ENCODE measurements at places on chromosomes 7 and 10.
A peak's percentile ranks its signal among the peaks of the same experiment; 100 is the strongest.

GRCh38 chr10:132096223-132096622 is 30.5 kb downstream of the JAKMIP3 start:
- no peak for DNase-seq

DNA sequence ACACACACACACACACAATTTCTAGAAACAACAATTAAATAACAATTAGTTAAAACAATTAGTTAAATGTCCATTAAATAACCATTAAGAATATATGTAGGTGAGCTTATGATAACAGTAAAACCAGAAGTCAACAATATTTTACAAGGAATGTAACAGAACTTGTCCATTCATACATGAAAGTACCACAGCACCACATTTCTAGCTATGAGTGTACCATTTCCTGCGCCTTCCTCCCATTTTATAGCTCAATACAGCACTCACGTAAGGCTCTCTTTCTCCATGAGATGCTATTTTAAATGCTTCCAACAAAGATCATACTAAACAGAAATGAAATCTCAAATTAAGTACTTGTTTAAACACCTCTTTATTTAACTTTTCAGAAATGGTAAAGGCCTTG is 367.3 kb upstream of the ZWINT start:
- DNase-seq: no peak

DNA sequence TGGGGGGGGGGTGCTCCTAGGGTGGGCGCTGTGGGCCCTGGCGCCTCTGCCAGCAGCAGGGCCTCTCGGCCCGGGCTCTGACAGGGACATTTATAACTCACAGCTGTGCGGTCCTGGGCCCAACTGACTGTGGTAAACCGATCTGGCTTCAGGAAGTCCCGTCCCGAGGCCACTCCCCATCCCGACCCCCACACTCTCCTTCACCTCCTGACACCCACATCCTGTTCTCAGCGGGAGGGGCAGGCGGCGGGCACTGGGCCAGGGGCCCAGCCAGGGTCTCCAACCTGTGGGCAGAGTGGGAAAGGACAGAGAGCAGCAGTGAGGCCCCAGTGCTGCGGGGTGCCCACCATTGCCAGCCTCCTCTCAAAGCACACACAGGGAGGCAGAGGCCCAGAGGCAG is 69.1 kb downstream of the ZMIZ1 start:
- DNase-seq: no peak

GRCh38 chr10:12606461-12606860 is 257.1 kb downstream of the CAMK1D start:
- no peak for DNase-seq

GRCh38 chr10:124587811-124588211 is 126.2 kb downstream of the LHPP start:
- no peak for DNase-seq

GRCh38 chr10:116909307-116909706 is 60.0 kb downstream of the ENO4 start:
- DNase-seq: no peak

DNA sequence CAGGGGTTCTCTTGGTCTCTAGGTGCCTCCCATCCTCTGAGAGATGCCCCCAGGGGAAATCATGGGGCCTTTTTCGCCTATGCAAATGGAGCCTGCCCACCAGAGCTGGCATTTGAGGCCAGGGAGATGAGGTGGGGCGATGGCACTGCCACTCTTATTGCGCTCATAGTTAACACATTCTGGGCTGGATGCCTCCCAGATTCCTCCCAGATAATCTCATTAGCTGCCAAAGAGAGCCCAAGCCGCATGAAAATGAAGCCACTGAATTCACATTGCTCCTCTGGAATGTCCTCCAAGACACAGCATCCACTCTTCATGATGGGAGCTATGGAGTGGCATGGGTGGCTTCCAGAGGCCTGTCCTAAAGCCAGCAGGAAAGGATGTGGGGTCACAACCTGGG is 61.0 kb downstream of the GOLGA7B start:
- DNase-seq: no peak

DNA sequence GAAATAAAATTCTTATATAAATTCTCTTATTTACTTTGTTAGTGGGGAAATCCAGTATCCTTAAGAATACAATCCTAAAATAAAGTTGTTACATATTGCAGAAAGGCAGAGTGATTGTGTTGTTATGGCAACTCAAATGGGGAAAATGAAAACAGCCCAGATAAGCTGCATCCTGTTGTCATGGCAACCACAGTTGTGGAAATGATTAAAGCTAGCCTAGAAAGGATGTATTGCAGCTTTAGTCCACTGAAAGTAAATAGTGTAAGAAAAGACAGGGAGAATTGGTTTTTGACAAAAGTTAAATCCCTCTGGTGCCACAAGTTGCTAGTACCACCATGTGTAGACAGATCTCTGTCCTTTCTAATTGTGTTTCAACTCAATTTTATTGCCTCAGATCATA is 43.2 kb downstream of the BTRC start:
- peak; percentile 49 for DNase-seq

DNA sequence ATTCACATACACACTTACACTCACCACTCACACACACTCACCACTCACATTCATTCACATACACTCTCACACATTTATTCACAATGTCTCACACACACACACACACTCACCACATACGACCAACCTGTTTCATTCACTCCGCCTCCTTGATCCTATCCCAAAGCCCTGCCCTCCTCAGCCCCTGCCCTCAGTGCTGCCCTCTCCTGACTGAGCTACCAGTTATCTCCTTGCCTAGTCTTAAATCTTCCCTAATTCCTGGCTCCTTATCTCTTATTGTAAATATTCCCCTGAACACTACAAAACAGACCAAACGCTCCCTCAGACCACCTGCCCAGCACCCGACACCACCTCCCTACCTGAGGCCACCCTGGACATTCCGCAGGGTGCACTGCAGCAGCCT is 26.1 kb upstream of the C10orf120 start:
- no peak for DNase-seq

- no peak for DNase-seq
Measured at GRCh38 chr10:128077155-128077875, 48.9 kb downstream of the MKI67 start.

GRCh38 chr7:1995426-1995825 is 237.3 kb downstream of the MAD1L1 start:
- DNase-seq: no peak

DNA sequence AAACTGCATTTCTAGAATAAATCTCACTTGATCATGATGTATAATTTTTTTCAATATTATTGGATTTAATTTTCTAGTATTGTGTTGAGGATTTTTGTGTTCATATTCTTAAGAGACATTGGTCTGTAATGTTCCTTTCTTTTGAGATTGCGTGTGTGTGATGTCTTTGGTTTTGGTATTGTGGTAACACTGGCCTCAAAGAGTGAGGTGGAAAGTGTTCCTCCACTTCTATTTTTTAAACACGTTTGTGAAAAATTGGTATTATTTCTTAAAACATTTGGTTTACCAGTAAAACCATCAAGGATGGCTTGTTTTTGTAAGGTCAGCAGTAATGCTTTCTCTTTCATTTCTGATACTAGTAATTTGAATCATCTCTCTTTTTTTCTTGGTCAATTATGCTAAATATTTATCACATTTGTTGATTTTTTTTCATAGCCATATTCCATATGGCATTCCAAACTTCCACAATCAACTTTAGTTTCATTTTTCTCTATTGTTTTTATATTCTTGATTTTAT is 290.2 kb upstream of the CDC14C start:
- no peak for DNase-seq

GRCh38 chr10:62993121-62993520 is 140.0 kb upstream of the NRBF2 start:
- no peak for DNase-seq

DNA sequence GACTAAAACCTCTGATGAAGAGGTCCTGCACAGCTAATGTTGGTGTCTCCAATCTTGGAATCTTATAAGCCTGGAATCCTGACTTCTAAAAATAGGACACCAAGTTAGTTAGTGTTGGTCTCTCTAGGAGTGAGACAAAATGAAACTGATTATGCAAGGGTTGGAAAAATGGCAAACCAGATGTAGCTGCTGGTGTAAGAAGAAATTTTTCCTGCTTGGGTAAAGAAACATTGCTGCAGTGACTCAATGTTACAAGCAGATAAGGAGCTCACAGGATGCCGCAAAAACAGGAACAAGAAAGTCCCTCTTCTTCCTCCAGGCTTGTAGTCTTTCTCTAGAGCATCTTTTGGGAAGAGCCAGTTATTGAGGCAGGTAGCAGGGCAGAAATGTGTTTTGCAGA is 449.0 kb downstream of the ETV1 start:
- no peak for DNase-seq

- DNase-seq: peak; percentile 54
Measured at GRCh38 chr10:100569687-100570481, 34.1 kb downstream of the HIF1AN start.

GRCh38 chr10:126233182-126234148 is 154.8 kb downstream of the ADAM12 start:
- no peak for DNase-seq

DNA sequence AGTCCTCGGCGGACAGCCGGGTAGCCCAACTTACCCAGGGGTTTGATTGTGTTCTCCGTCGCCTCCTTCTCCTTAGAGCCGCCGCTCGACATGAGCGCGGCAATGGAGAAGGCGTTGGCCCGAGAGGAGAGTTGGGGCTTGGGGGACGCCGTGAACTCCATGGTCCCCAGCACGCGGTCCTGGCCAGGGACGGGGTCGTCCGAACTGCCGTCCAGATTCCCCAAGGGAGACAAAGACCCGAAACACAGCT is 515 bp downstream of the TBX20 start:
- DNase-seq: no peak

DNA sequence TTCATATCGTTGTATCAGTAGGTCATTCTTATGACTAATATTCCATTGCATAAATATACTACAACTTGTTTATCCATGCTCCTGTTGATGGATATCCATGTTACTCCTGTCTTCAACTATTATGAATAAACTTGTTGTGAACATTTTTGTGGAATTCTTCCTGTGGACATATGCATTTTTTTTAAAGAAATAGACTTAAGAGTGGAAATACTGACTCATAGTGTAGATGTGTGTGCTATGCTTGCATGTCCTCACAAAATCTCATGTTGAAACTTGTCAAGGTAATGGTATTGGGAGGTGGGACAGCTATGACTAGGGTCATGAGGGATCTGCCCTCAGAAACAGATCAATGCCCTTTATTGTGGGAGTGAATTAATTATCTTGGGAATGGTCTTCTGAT is 240.5 kb upstream of the PRSS58 start:
- DNase-seq: no peak

- no peak for DNase-seq
Measured at GRCh38 chr10:26621889-26622711, 75.4 kb upstream of the PDSS1 start.

- DNase-seq: no peak
Measured at GRCh38 chr7:68470836-68471435, 1127.3 kb upstream of the AUTS2 start.

DNA sequence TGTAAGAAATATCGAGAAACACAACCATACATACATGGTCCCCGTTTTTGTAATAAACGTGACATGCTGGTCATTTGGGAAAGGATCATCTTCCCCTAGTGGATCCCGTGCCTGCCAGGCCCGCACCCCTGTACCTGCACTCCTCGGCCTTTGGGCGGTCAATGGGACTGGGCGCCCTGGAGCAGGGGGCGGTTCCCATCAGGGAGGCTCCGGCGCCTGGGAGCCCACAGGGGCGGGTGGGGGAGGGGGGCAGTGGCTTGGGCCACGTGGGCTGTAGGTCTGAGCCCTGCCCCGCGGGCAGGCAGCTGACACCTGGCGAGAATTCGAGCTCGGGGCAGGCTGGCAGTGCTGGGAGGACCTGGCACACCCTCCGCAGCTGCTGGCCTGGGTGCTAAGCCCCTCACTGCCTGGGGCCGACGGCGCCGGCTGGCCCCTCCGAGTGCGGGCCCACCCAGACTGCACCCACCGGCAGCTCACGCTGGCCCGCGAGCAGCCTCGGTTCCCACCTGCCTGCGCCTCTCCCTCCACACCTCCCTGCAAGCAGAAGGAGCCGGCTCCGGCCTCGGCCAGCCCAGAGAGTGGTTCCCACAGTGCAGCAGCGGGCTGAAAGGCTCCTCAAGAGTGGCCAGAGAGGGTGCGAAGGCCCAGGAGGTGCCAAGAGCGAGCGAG is 361.6 kb upstream of the GRM3 start:
- DNase-seq: no peak

- no peak for DNase-seq
Measured at GRCh38 chr7:130266258-130266960, at the start of gene CPA2. CPA2 (plus strand) TSS chr7:130266863; CDS start chr7:130266882, 19 bp downstream.

GRCh38 chr7:146150153-146150552 is 33.6 kb downstream of the CNTNAP2 start:
- no peak for DNase-seq

- no peak for DNase-seq
Measured at GRCh38 chr10:115649217-115649616, 556.1 kb downstream of the ATRNL1 start.

GRCh38 chr10:64209561-64209960 is 688.4 kb downstream of the REEP3 start:
- no peak for DNase-seq

- no peak for DNase-seq
Measured at GRCh38 chr10:54691331-54691730, 109.7 kb downstream of the PCDH15 start.

DNA sequence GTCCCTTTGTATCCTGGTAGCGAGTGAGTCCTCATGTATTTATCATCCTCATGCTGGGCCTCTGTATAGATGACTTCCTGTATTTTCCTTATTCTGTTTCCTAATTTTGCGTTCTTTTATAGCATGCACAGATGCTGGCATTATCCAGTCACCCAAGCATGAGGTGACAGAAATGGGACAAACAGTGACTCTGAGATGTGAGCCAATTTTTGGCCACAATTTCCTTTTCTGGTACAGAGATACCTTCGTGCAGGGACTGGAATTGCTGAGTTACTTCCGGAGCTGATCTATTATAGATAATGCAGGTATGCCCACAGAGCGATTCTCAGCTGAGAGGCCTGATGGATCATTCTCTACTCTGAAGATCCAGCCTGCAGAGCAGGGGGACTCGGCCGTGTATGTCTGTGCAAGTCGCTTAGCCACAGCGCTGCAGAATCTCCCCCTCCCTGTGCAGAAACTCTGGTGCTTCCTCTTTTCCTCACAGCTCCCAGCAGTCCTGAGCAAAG is 183.1 kb upstream of the PRSS58 start:
- no peak for DNase-seq

GRCh38 chr7:21850531-21851285 is 95.0 kb downstream of the CDCA7L start:
- no peak for DNase-seq

DNA sequence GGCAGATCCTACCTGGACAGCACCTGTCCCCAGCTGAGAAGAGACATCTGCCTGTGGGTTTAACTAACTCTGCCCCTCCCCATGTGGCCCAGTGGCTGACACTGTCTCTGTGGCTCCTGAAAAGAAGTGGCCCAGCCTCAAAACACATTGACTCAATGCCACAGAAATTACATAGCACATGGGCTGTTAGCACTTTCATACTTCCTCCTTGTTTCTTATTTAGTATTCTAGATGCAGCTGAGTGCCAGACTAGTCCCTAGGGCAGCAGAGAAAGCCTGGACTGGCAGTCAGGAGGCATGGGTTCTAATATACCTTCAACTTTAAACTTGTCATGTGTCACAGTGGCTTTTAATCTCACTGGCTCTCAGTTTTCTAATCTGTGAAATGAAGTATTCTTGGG is 171.0 kb downstream of the TRIL start:
- no peak for DNase-seq

- DNase-seq: no peak
Measured at GRCh38 chr10:68251151-68251550, 19.2 kb upstream of the ATOH7 start.

GRCh38 chr10:9743639-9744038 is 1274.0 kb upstream of the CELF2 start:
- no peak for DNase-seq

GRCh38 chr7:142709921-142710320 is 39.4 kb upstream of the PRSS1 start:
- no peak for DNase-seq

GRCh38 chr10:130169136-130169859 is 33.1 kb downstream of the GLRX3 start:
- DNase-seq: no peak
